ENCODE measurements at places on chromosomes 13 and 19.
A peak's percentile ranks its signal among the peaks of the same experiment; 100 is the strongest.

- DNase-seq: no peak
Observed at GRCh38 chr13:94706101-94706842, 6.1 kb downstream of the SOX21 start.

DNA sequence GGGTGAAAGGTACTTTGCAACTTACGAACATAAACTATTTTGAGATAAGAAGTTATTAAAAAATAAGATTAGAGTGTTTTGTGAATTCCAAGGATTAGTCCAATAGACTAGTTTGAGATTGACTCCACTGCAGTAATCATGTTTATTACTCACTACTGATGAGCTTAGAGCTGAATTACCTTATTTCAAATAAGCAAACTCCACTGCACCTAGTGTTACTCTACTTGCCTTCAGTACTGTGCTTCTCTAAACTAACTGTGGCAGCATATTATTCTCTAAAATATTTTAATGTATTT, 111.7 kb downstream of the MIPEP start:
- DNase-seq: no peak

GRCh38 chr13:21033212-21033840, 28.1 kb downstream of the LATS2 start:
- DNase-seq: no peak

GRCh38 chr19:13089139-13089856, 13.4 kb downstream of the LYL1 start:
- DNase-seq: no peak

- DNase-seq: no peak
Observed at GRCh38 chr19:14401468-14402195, 17.5 kb downstream of the DDX39A start.

DNA sequence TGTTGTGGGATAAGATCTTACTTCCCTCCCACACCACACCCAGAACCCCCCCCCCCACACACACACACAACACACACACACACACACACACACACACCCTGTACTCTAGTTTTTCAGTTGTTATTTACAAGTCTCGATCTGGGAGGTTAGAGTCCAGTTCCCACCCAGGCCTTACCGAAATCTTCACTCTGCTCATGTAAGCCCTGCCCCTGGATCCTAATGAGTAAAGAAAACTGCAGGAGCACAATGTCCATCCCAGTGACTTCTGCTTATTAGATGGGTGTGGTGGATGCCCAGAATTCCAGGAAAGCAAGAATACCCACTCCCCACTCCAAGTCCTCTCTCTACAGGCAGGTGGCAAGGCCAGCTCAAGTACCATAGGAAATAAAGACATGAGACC, 23.0 kb downstream of the STARD13 start:
- DNase-seq: no peak

GRCh38 chr13:23750383-23751121, 138.6 kb downstream of the MIPEP start:
- DNase-seq: no peak

- no peak for DNase-seq
Observed at GRCh38 chr13:41457589-41458186, 338 bp downstream of the RGCC start.

DNA sequence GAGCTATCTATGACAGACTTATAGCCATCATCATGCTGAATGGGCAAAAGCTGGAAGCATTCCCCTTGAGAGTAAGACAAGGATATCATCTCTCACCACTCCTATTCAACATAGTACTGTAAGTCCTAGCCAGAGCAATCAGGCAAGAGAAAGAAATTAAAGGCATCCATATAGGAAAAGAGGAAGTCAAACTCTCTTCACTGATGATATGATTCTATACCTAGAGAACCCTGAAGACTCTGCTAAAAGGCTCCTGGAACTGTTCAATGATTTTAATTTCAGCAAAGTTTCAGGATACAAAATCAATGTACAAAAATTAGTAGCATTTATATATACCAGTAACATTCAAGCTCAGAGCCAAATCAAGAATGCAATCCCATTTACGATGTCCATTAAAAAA, 21.7 kb upstream of the C1QTNF9B start:
- no peak for DNase-seq

DNA sequence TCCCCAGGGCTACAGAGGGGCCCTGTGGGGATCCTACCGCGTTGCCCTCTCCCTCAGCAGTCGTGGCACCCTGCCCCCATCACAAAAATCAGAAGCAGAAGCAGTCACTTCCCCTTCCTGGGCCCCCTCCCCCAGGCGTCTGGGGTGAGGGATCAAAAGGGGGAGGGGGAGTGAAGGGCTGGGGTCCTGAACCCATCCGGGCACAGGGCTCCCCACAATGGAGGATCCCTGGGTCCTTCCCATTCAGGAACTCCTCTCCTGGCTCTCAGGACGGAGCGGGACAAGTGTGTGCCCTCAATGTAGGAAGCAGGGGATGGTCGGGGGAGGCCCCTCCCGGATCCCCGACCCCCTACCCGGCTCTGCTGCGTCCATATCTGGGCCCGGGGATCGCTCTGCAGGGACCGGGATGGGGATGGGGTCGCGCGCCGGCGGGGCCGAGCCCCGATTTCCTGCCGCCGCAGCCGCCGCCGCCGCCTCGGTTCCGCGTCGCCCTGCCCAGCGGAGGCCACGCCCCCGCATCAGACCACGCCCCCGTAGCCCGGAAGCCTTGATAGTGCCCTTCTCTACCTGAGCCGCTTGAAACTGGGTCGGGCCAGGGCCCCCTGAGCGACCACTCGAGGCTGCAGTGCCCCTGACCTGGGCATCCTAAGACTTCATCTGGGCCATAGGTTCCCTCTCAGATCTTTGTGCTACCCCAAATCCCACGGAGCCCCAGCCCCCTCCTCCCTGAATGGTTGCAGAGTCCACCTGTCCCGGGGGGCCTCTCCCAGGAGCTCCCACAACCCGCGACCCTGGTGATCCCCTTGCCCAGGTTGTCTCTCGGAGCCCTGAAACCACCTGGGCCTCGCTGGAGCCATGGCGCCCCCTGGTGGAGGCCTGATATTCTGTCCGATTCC, at the start of gene GMIP:
TSS of gene GMIP (minus strand) at position 500 of the 896 bp plus-strand sequence. CDS start at position 372, 128 bp downstream.
- DNase-seq: peak; percentile 65

DNA sequence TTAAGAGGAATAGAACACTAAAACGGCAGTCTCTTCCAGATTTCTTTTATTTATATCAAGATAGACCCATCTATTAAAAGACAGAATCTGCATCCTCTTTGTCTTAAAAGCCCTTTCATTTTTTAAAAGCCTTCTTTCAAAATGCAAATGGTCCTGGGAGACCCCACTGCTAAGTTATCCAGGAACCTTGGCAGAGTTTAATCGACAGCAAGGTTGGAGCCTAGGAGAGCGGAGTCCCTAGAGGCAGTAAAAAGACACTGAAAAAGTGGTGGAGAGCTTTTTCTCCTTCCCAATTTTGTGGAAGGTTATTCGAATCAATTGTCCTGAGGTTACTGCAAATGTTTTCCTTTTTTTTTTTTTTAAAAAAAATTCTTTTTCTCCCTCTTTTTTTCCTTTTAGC, 294.7 kb downstream of the NALCN start:
- no peak for DNase-seq

- no peak for DNase-seq
Observed at GRCh38 chr13:106859533-106859904, 291.6 kb upstream of the ARGLU1 start.

DNA sequence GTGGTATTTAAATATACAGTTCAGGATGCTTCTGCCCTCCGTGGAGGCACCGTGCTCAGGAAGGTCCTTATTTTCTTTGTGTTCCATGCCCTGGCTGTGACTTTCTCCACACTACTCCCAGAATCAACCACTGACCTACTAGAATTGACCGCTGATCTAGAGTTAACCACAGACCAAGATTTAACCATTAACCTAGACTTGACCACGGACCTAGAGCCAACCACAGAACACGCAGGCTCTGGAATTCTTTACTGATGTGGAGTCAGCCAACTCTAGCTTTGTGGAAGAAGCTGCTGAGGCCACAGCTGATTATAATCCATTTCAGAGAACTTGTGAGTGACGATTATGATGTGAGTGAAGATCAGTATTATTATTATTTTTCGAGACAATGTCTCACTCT, 18.0 kb downstream of the GTF2F2 start:
- no peak for DNase-seq

DNA sequence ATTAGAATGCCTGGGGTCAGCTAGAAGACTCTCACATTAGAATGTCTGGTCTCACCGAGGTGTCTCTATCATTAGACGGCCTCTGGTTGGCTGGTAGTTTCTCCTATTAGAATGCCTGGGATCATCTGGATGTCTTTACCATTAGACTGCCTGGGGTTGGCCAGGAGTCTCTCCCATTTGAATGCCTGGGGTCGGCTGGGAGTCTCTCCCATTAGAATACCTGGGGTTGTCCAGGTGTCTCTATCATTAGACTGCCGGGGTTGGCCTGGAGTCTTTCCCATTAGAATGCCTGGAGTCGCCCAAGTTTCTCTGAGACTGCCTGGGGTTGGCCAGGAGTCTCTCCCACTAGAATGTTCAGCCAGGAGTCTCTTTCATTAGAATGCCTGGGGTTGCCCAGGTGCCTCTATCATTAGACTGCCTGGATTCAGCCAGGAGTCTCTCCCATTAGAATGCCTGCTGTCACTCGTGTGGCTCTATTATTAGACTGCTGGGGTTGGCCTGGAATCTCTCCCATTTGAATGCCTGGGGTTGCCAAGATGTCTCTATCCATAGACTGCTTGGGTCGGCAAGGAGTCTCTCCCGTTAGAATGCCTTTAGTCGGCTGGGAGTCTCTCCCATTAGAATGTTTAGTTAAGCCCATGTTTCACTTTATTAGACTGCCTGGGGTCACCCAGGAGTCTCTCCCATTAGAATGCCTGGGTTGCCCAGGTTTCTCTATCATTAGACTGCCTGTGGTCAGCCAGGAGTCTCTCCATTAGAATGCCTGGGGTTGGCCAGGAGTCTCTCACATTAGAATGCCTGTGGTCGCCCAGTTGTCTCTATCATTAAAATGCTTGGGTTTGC, 1467.8 kb downstream of the UQCRFS1 start:
- peak; percentile 10 for DNase-seq

- no peak for DNase-seq
Observed at GRCh38 chr13:31545616-31546015, 193.7 kb upstream of the RXFP2 start.

Measured in mesothelial cell of epicardium (in vitro differentiated cells).